ENCODE measurements at places on chromosomes 5 and 9.

DNA sequence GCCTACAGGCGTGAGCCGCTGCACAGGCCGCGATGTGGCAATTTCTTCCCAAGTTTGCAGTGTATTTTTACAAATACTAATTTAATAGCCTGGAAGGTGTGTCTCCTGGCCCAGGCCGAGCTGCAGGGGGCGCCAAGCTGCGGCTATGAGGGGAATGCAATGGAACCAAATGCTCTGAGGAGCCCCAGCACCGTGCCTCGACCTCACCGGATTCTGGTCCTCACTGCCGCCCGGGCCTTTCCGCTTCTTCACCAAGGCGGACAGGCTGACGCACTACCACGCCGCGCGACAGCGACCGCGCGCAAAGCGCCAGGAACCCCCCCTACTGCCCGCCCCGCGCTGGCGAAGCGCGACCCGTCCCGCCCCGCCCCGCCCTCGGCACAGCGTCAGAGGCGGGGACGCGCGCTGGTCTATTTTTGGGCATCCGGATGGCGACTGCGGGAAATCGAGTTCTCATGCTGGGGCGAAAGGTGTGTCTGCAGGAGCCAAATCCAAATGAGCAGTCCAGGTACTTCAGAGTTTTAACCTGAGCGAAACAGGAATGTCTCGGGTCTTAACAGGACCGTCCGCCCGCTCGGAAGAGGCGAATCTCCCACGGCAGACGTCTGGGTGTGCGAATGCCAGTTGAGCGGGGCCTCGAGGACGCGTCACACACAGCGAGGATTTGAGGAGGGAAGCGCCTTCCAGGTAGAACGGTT lies 31.7 kb upstream of the PRXL2C start:
- peak; percentile 36 for DNase-seq

GRCh38 chr9:105191508-105192121 lies 52.8 kb upstream of the SLC44A1 start:
- no peak for DNase-seq

DNA sequence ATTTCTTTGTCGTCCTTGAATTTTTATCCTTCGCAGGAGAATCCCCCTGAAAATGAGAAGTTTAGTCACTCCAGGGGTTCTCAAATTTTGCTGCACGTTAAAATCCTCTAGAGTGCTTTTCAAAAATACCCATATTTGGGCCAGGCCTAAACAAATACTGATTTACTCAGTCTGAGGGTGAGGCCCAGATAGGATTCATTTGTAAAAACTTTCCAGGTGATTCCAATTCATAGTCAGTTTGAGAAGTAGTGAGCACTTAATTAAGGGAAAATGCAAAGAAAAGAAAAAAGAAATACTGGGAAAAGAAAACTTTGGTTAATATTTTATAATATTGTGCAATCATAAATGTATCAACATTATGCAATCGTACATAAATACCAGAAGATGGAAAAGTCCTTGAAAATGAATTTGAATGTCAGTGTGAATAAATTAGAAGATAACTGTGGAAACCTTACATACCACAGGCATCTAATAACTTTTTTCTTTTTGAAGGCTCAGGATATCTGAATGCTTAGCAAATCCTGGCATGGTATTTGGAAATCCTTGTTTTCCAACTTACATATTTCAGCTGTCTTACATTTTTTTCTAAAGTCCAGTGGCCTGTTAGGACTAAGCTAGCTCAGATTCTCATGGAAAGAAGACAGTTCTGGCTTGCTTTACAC lies 116.5 kb upstream of the DAPK1 start:
- DNase-seq = no peak

DNA sequence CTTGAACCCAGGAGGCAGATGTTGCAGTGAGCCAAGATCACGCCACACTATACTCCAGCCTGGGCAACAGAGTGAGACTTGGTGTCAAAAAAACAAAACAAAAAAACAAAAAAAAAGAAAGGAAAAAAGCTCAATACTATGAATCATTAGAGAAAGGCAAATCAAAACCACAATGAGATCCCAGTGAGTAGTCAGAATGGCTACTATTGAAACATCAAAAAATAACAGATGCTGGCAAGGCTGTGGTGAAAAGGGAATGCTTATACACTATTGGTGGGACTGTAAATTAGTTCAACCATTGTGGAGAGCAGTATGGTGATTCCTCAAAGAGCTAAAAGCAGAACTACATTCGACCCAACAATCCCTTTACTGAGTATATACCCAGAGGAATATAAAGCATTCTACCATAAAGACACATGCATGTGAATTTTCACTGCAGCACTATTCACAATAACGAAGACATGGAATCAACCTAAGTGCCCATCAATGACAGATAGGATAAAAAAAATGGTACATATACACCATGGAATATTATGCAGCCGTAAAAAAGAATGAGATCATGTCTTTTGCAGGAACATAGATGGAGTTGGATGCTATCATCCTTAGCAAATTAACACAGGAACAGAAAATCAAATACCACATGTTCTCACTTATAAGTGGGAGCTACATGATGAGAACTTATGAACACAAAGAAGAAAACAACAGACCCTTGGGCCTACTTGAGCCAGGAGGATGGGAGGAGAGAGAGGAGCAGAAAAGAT lies 81.9 kb upstream of the ARRDC3 start:
- no peak for DNase-seq

DNA sequence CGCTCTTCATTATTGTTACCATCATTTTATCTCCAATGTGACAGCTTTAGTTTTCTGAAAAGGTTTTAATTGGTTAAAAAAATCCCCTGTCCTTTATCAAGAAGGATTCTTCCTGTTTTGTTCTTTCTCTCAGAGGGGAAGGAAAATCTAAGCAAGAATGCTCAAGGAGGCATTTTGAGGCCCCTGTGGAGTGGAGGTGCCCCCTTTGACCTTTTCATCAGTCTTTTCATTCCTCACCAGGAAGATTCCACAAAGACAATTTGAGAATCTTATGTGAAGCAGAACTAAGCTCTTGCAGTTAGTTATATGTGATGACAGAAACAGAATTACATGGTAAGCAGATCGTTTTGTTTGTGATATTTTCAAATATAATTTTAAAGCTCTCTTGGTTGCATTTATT lies 489.6 kb downstream of the MAN2A1 start:
- no peak for DNase-seq

GRCh38 chr5:101929628-101930027 lies 366.5 kb downstream of the SLCO4C1 start:
- no peak for DNase-seq

- no peak for DNase-seq
These were observed 12.6 kb downstream of the FAM78A start for GRCh38 chr9:131263701-131264100.

- no peak for DNase-seq
These were observed 1037.1 kb upstream of the NUDT12 start for GRCh38 chr5:104599726-104600125.

GRCh38 chr9:110246214-110246613 lies 10.1 kb downstream of the TXN start:
- DNase-seq = no peak

DNA sequence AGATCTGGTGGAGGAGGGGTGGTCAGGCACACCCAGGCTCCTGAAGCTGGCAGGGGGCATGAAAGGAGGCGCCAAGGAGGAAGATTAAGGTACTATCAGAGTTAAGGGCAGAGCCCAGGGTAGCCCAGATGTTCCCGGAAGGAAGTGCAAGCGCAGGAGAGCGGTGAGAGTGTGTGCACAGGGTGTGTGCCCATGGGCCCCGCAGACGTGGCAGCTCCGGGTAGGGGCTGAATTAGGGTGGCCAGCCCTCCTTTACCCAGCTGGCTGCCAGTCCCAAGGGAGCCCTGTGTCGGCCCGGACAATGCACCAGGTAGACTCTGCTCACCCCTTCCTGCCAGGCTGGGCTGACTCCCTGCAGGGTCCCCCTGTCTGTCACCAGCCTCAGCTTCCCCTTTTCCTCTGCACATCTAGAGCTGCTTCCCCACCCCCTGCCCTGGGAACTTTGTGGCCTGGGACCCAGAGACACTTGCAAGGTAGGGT lies at the start of gene SMIM33:
Gene SMIM33, plus strand, starts transcription at position 184 of the 480 bp plus-strand sequence. Its CDS starts 118 bp downstream, at position 302.
- DNase-seq = no peak

GRCh38 chr5:76831110-76831452 lies 12.3 kb downstream of the F2RL1 start:
- no peak for DNase-seq

DNA sequence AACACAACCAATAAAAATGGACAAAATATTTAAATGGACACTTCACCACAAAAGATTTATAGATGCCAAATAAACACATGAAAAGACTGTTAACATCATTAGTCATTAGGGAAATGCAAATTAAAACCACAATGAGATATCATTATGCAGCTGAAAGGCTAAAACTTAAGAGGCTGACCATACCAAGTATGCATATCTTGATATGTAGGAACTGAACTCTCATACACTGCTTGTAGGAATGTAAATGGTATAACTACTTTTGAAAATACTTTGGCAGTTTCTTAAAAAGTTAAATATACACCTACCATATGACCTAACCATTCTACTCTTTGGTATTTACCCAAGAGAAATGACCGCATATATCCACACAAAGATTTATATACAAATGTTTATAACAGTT lies 13.6 kb upstream of the ADAMTS12 start:
- DNase-seq = no peak

DNA sequence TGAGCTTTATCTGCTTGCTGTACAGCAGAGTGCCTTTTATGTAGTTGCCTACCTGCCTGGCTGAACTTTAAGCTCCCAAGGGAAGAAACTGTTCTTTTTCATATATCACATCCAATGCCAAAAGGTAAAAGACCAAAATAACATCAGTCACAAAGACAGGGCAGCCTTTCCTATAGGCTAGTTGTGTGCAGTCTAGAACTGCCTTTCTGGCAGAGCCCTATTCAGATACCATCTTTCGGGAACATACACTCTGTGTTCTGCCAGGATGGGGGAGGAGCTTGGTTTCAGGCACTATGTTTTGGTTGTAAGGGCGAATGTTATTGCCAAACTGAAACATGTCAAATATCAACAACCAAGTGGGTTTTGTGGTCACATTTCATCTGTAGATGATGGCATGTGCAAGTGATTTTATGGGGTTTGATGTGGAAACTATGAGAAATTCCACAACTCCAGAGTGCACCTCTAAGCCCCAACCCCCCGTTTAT lies 314.5 kb downstream of the ADGRV1 start:
- DNase-seq = no peak

- DNase-seq = no peak
These were observed 13.9 kb downstream of the SUSD3 start for GRCh38 chr9:93072383-93072795.

DNA sequence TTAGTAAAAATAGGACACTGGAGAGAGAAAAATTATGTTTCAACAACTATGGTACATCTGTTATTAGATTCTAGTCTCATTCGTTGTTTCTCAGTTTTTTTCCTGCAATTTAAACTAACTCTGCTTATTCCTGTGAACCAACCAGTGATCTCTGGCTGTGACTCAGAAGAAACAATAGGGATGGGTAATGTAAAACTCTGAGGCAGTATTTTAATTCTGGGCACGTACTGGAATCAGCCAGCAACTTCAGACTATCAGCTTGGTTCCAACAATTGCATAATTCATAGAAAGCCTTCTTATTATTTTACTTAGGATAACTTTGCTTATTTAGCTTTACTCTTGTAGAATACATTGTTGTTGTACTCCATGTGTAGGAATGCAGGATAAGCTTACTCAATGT lies 28.8 kb downstream of the MLLT3 start:
- no peak for DNase-seq

DNA sequence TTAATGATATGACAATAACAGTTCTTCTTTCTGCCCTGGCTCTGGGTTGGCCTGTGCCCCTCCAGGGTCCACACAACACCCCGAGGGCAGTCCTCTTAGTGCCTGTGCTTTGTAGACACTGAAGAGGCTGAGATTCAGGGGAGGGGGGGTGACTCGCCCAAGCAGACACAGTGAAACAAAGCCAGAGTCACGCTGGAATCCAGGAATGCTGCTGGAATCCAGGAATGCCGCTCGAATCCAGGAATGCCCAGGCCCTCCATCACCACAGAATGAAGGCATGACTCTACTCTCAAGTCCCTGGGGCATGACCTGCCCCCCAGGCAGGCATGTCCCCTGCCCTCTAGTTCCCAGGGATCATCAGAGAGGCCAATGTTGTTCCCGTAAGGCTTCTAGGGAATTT lies 73.1 kb downstream of the LRSAM1 start:
- DNase-seq = no peak

DNA sequence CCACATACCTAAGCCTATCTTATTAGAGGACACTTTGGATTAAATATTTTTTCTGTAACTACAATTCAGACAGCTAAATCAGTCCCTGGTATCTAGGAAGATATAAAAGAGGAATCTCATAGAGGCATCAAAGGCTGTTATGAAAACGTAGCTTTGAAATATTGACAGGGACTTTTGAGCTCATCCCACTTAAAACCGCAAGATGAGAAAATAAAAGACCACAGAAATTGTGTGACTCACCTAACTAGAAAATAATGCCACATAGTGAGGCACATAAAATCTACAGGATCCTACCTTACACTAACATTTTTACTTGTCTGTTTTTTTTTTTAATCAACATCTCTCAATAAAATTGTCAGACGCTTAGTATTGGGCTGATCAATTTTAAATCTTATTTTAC lies 686.5 kb upstream of the COX7C start:
- no peak for DNase-seq

DNA sequence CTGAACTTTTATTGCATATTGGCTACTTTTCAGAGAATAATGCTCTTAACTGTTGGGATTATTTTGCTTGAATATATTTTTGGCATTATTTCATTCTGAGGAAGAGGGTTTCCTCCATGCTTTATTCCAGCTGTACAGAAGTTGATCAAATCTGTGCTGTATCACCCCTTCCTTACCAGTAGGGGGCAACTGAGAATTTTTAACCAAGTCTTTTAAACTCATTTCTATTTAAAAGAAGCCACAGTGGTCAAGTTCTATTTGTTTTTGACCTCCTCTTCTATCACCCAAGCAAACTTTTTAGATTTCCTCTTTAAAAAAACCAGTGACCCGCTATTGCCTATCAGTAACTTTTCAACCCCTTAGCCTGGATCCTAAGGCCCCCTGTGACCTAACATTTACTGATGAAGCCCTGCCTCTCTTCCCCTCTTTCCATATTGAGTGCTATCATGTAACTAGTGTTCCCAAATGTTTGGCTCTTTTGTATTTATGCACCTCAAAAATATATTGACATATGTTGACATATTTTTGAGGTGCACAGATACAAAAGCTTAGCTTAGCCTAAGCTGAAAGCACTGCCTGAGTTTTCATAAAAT lies 80.6 kb downstream of the FBXO4 start:
- no peak for DNase-seq
